GM23248 (cell line): ENCODE measurements at places on chromosomes 1 and 21.

GRCh38 chr1:246506674-246507481 is at the start of gene SMYD3:
TSS of gene SMYD3 (minus strand) at chr1:246507279.
- peak within 1 kb of the TSS; percentile 79 for H3K4me3 ChIP-seq
- DNase-seq, result peak; percentile 90
- no peaks in the 10 kb centered on the region for H3K36me3 ChIP-seq

GRCh38 chr1:60146884-60147283 is 73.3 kb upstream of the C1orf87 start:
- H3K4me3 ChIP-seq, result no peak overlapping the region
- DNase-seq, result no peak
- H3K27ac ChIP-seq, result no peak overlapping the region
- no peaks in the 10 kb centered on the region for H3K36me3 ChIP-seq

DNA sequence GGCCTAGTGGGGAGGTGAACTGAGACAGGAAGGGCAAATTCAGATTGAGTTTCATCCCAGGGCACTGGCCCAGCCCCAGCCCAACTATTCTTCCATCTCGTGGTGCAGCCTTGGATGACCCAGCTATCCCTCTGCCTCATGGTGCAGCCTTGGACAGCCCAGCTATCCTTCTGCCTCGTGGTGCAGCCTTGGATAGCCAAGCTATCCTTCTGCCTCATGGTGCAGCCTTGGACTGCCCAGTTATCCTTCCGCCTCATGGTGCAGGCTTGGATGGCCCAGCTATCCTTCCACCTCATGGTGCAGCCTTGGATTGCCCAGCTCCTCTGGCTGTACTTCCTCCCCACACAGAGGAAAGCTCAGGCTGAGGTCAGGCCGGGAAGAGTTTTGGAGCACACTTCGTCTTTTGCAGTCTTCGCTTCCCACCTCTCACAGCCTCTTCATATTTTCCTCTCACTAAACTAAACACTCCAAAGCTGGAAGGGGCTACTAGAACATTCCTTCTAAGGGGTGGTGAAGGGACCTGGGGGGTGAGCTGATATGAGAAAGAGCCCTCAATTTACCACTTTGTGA is 69.8 kb upstream of the TTC34 start:
- DNase-seq, result no peak
- no peaks in the 10 kb centered on the region for H3K36me3 ChIP-seq
- H3K4me1 ChIP-seq, result no peaks in the 10 kb centered on the region
- no peak overlapping the region for H3K27ac ChIP-seq
- H3K4me3 ChIP-seq, result no peak overlapping the region

- no peak overlapping the region for H3K27ac ChIP-seq
- no peak overlapping the region for H3K4me3 ChIP-seq
- DNase-seq, result no peak
- no peaks in the 10 kb centered on the region for H3K36me3 ChIP-seq
Observed at GRCh38 chr1:116794804-116795481, 40.7 kb downstream of the CD2 start.

DNA sequence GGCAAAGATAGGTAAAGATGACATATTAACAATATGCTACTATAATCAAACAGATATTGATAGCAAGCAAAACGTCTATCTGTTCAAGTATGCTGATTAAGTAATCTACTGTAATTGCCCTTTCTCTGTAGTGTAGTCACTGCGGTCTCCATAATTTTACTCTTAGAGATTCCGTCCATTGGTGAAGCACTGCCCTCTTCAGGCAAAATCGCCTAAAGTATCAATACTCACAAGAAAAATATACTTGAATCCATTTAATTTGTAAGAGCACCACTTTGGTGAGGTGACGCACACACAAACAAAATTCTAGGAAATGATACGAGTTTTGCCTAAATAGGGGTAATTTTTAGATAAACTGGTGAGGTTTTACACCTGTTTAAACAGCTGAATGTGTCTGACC is 434.6 kb upstream of the CHRM3 start:
- no peaks in the 10 kb centered on the region; the same call in 1 of the 2 replicates for H3K4me1 ChIP-seq
- no peak overlapping the region for H3K27ac ChIP-seq
- no peak overlapping the region for H3K4me3 ChIP-seq
- no peaks in the 10 kb centered on the region for H3K36me3 ChIP-seq
- DNase-seq, result peak; percentile 42

- no peaks in the 10 kb centered on the region for H3K27me3 ChIP-seq
- DNase-seq, result no peak
- no peak overlapping the region for H3K27ac ChIP-seq
Observed at GRCh38 chr21:26813426-26813998, 31.7 kb downstream of the ADAMTS1 start.

- no peaks in the 10 kb centered on the region for H3K27me3 ChIP-seq
- peaks cover 11% of the 10 kb centered on the region for H3K4me1 ChIP-seq
- H3K36me3 ChIP-seq, result no peaks in the 10 kb centered on the region
- H3K27ac ChIP-seq, result no peak overlapping the region
Observed at GRCh38 chr1:185561629-185562028, 172.6 kb upstream of the HMCN1 start.

- H3K36me3 ChIP-seq, result no peaks in the 10 kb centered on the region
- peak overlapping the region; percentile 14 for H3K27ac ChIP-seq
- peaks cover 26% of the 10 kb centered on the region for H3K4me1 ChIP-seq
- 0 out of 2 replicates have a peak overlapping the region, but pooled peaks have one; percentile 25 for H3K4me3 ChIP-seq
- DNase-seq, result peak; percentile 48
- H3K27me3 ChIP-seq, result no peaks in the 10 kb centered on the region
Observed at GRCh38 chr1:63984257-63984929, 210.6 kb downstream of the ROR1 start.

DNA sequence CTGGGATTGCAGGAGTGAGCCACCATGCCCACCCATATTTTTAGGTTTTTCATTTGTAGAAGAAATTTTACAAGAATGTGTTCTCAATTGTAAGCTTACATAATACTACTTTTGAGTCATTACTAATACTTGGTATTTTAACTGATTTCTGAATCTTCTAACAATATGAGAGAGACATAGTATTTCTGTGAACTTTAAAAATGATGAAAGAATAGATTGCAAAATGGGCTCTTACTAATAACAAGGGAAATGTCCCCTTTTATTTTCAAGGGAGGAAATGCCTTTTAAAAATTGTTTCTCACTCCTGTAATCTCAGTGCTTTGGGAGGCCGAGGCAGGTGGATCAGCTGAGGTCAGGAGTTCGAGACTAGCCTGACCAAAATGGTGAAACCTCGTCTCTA is 5.9 kb downstream of the AGO3 start:
- H3K36me3 ChIP-seq, result no peaks in the 10 kb centered on the region
- DNase-seq, result peak; percentile 49
- H3K4me3 ChIP-seq, result no peak overlapping the region
- peaks cover 19% of the 10 kb centered on the region for H3K4me1 ChIP-seq
- peak overlapping the region; percentile 32 for H3K27ac ChIP-seq

- H3K4me3 ChIP-seq, result no peak overlapping the region
- no peak for DNase-seq
- no peaks in the 10 kb centered on the region for H3K4me1 ChIP-seq
- H3K36me3 ChIP-seq, result no peaks in the 10 kb centered on the region
- H3K27ac ChIP-seq, result no peak overlapping the region
Observed at GRCh38 chr1:168842916-168843315, 113.9 kb upstream of the DPT start.

- H3K4me3 ChIP-seq, result no peak overlapping the region
- no peak for DNase-seq
- no peaks in the 10 kb centered on the region for H3K36me3 ChIP-seq
- H3K27ac ChIP-seq, result no peak overlapping the region
- no peaks in the 10 kb centered on the region for H3K4me1 ChIP-seq
Observed at GRCh38 chr1:50492142-50492541, 68.9 kb upstream of the DMRTA2 start.

DNA sequence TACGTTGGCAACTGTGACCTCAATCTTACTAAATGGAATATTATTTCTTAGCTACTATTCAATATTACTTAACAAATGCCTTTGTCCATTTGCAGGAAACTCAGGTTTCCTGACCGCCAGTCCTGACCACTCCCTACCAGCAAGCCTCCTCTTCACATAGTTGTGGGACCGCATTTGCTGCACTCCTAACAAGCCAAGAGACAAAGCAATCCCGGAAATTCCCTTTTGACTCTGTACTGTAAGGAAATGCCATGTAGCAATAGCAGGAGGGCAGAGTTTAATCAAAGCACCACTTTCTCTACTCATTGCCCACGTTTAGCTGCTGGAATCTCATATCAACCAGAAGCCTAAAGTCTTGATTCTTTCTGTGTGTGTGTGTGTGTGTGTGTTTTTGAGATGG is 28.1 kb upstream of the ACBD6 start:
- peaks cover 12% of the 10 kb centered on the region for H3K4me1 ChIP-seq
- no peaks in the 10 kb centered on the region for H3K27me3 ChIP-seq
- H3K27ac ChIP-seq, result peak overlapping the region; percentile 31
- peak; percentile 80 for DNase-seq
- no peaks in the 10 kb centered on the region for H3K36me3 ChIP-seq
- no peak overlapping the region for H3K4me3 ChIP-seq

DNA sequence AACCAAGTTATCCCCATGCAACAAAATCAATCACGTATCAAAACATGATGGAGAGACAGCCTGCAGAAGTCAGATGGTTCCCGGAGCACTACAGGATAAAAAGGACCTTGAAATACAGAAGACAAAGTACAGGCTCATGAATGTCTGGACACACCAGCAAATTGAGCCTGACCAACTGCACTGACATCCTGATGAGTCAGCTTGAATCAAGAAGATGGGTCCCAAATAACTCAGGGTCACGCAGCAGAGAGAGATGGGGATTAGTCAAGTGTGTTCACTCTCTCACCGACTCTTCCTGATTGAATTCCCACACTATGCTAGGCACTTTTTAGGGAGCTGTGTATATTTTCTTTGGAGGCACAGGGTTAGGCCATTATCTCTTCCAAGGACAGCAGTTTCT is 71.1 kb upstream of the DIRAS3 start:
- H3K4me3 ChIP-seq, result no peak overlapping the region
- H3K4me1 ChIP-seq, result peaks cover 17% of the 10 kb centered on the region
- H3K27me3 ChIP-seq, result no peaks in the 10 kb centered on the region

DNA sequence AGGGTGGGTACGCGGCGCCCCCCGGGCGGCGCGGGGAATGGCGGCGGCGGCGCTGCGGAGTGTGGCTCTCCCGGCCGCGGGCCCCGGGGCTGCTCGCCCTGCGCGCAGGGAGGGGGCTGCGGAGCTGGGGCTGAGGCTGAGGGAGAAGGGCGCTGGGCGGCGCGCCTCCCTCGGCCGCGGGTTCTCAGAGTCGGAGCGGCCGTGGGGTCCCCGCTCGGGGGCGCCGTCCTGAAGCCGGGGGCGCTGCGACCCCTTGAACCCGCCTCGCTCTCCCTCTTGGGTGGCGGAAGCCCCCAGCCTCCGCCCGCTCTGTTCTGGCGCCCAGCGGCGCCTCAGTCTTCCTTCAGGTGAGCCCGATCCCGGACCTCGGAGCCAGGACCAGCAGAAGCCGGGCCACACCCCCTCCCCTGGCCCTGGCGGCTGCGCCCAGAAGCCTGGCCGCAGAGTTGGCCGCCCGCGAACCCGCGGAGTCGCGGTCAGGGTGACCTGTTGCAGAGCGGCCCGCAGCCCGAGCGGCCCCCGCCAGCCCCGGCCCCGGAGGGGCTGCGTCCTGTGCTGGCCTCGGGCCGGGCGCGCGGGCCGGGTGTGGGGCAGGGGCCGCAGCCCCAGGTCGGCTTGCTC is 532 bp downstream of the RALGPS2 start:
- peaks cover 27% of the 10 kb centered on the region for H3K4me1 ChIP-seq
- H3K27ac ChIP-seq, result peak overlapping the region; percentile 57
- H3K4me3 ChIP-seq, result peak overlapping the region; percentile 96
- H3K36me3 ChIP-seq, result no peaks in the 10 kb centered on the region
- DNase-seq, result peak; percentile 69
- H3K27me3 ChIP-seq, result no peaks in the 10 kb centered on the region

DNA sequence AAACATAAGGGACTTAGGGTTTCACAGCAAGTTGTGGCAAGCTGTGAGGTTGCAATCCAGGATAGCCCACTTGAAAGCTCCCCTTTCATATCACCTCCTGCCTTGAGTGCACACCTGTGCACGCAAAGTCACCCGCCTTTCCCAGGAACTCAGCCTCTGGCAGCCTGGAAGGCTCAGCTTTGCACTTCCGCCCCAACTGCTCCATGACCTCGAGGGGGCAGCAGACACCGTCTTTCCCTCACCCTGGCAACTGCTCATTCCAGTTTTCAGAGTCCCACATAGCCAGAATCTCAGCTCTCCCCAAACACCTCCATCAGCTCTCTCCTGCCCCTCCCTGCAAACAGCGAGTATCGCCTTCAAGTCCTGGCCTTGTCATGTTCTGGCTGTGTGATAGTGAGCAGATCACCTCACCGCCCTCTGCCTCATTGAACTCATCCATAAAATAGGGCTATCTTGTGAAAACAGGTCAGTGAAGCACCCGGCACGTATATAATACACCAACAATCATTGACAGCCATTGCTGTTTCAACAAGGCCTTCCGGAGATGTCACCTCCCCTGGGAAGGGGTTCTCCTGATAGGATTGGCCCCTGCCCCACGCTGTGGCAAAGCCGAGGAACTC is 32.2 kb upstream of the EPB41 start:
- peaks cover 5% of the 10 kb centered on the region; the same call in 1 of the 2 replicates for H3K4me1 ChIP-seq
- no peaks in the 10 kb centered on the region for H3K36me3 ChIP-seq
- no peaks in the 10 kb centered on the region for H3K27me3 ChIP-seq

GRCh38 chr1:112358061-112358770 is 37.8 kb upstream of the CTTNBP2NL start:
- DNase-seq, result peak; percentile 43
- peaks cover 22% of the 10 kb centered on the region for H3K4me1 ChIP-seq
- no peak overlapping the region for H3K27ac ChIP-seq

DNA sequence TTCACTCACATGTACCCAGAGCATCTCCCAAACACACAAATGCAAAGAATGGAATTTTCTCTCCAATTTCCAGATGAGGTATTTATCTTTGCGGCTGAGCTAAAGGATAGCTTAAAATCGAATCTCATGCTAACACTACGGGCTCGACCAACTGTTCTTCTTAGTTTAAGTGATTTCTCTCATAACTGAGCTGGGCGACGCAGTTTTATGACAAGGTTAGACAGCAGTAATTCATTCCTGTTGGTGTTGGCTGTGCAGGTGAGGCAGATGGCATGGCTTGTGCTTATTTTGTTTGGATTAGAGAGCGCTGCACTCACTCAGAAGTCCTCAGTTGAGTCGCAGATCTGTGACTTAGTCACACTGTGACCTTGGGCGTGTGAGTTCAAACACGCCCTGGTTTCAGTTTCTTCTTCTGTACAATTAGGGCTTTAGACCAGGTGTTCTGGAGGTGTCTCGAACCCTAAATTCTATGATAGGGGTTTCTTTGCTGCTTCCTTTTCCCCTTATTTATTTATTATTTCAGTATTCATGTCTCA is 41.5 kb upstream of the MRPS6 start:
- peaks cover 21% of the 10 kb centered on the region for H3K4me1 ChIP-seq
- no peak overlapping the region for H3K27ac ChIP-seq

DNA sequence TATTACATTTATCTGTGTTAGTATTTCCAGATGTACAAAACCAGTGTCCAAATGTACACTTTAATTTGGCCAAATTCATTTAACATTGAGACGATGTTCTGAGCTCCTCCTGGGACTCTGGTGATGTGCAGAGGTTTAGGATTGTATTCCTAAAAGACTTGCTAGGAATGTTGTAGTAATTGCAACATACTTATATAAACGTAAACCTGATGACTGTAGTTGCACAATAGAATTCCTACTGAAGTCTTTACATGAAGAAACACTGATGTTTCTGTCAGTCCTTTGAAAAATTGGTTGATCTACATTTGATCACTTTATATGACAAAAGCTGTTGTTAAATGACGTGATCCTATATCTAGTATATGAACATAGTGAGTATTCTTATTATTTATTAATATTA is 5.1 kb upstream of the OR14C36 start:
- H3K27me3 ChIP-seq, result no peaks in the 10 kb centered on the region
- DNase-seq, result no peak
- H3K27ac ChIP-seq, result no peak overlapping the region
- H3K4me1 ChIP-seq, result no peaks in the 10 kb centered on the region
- H3K36me3 ChIP-seq, result no peaks in the 10 kb centered on the region

- peaks cover 7% of the 10 kb centered on the region; the same call in 1 of the 2 replicates for H3K27me3 ChIP-seq
- H3K36me3 ChIP-seq, result no peaks in the 10 kb centered on the region
- peaks cover 15% of the 10 kb centered on the region for H3K4me1 ChIP-seq
- no peak overlapping the region for H3K27ac ChIP-seq
- DNase-seq, result peak; percentile 33
Observed at GRCh38 chr21:34642211-34643075, 26.4 kb upstream of the CLIC6 start.
